ENCODE measurements at places on chromosomes 4 and X. TPM values are rescaled to one million over a fixed set of nuclear protein-coding genes. Genes with fewer than 3 reads are reported as not detected.

SMIM31 gene
- 0.83 TPM for total RNA-seq

ATP1B4 gene
- not detected for total RNA-seq

GRCh38 chr4:150318971-150319370 lies 240.7 kb downstream of the DCLK2 start:
- no peaks in the 10 kb centered on the region for H3K4me1 ChIP-seq
- H3K27ac ChIP-seq, result no peak overlapping the region
- no peak for DNase-seq
- no peaks in the 10 kb centered on the region for H3K27me3 ChIP-seq
- no peak overlapping the region for H3K4me3 ChIP-seq

DNA sequence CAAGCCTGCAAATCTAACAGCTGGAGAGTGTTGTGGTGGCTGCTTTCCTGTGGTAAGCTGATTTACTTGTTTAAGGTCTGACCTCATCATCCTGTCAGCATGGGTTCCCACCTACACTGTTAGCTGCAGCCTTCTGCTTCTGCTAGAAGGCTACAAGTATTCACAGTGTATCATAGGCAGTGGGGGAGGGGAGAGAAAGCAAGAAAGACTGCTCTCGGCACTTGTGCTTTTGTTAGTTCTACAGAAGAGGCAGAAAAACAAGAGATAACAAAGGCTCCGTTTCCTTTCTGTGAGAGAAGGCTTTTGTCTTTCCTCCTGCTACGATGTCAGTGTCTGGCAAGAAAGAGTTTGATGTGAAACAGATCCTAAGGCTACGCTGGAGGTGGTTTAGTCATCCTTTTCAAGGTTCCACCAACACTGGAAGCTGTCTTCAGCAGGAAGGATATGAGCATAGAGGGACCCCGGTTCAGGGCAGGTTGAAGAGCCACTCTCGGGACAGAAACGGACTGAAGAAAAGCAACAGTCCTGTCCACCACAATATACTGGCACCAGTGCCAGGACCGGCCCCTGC lies at the start of gene KLHL4:
KLHL4 (plus strand) TSS at position 232 of the 571 bp plus-strand sequence; CDS start at position 324, 92 bp downstream.
- H3K4me3 ChIP-seq, result peak within 1 kb of the TSS; percentile 29
- no peak within 1 kb of the TSS for H3K27ac ChIP-seq
- no peaks in the 10 kb centered on the region for H3K4me1 ChIP-seq
- H3K27me3 ChIP-seq, result no peaks in the 10 kb centered on the region
- H3K36me3 ChIP-seq, result no peaks in the 10 kb centered on the region

GRCh38 chrX:137052643-137053235 lies 18.9 kb upstream of the GPR101 start:
- no peak for DNase-seq
- H3K4me1 ChIP-seq, result peaks cover 13% of the 10 kb centered on the region
- no peak overlapping the region for H3K27ac ChIP-seq
- H3K4me3 ChIP-seq, result peak overlapping the region; percentile 45
- no peaks in the 10 kb centered on the region for H3K27me3 ChIP-seq

DNA sequence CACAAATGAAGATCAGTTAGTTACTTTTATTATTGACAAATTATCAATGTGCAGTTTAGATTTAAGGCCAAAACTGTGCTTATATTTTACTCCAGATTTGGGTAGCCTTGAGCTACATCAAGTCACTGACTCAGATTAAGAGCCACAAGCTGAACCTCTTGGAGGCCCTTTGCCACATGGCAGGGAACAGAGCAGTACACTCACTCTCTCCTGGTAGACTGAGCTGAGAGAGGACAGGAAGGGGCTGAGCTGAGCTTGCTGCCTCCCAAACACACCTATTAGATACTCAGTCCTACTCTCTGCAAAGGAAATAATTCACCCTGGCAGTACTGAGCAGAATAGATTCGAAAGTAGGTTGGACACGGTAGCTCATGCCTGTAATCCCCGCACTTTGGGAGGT lies 7.8 kb downstream of the STAP1 start:
- H3K36me3 ChIP-seq, result no peaks in the 10 kb centered on the region
- H3K27me3 ChIP-seq, result no peaks in the 10 kb centered on the region
- H3K4me1 ChIP-seq, result no peaks in the 10 kb centered on the region
- H3K4me3 ChIP-seq, result no peak overlapping the region

USP17L17 gene
- total RNA-seq, result not detected

- H3K27me3 ChIP-seq, result no peaks in the 10 kb centered on the region
- no peaks in the 10 kb centered on the region for H3K36me3 ChIP-seq
- no peaks in the 10 kb centered on the region for H3K4me1 ChIP-seq
- DNase-seq, result no peak
- no peak overlapping the region for H3K4me3 ChIP-seq
- no peak overlapping the region for H3K27ac ChIP-seq
Observed at GRCh38 chr4:141047228-141047884, 85.9 kb downstream of the RNF150 start.

DNA sequence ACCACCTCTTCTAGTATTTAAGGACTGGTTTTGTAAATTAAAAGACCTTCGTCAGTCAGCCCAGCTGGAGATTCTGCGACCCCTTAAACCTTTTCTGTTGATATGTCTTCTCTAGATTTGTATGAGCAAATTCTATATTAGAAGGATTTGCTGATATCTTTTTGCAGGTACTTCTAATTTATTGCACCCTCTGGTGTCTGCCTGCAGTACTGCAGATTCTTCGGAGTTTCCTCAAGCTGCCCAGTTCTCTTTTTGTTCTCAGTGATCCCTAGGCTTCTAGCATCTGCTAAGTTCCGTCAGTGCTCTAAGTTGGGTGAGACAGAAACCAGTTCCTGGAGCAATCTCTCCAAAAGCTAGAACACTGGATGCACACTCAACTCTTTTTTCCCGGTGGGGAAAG lies 545.2 kb downstream of the C4orf33 start:
- H3K36me3 ChIP-seq, result no peaks in the 10 kb centered on the region
- H3K4me1 ChIP-seq, result no peaks in the 10 kb centered on the region
- DNase-seq, result no peak
- no peak overlapping the region for H3K4me3 ChIP-seq
- H3K27ac ChIP-seq, result no peak overlapping the region
- no peaks in the 10 kb centered on the region for H3K27me3 ChIP-seq

DNA sequence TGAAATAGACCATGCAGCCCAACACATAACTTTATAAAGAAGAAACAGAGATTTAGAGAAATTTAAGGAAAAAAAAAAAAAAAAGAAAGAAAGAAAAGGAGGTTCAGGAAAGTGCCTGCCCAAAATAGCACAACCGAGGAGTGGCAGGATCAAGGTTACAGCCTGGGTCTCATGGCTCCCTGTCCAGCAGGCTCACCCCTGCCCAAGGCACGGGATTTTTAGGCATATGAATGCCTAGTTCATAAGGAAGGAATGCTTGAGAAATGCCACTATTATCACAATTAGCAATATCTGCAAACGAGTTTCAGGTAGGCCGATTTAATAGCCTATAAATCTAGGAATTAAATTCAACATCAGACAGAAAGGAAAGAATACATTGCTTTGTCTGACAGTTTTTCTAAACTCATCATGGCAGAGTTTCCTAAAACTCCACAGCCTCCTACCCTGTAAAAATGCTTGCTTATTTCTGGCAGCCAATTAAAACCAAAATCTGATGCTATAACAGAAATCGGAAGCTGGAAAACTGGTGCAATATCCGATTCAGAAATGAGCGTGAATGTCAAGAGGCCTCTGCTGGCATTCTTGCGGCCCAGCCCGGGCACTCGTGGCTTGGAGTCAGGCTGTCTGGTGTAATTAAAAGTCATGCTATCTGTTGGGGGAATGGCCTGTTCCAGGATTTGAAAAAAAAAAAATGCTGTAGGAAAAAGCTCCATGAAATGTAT lies 63.5 kb downstream of the GEMIN8 start:
- no peak overlapping the region for H3K27ac ChIP-seq
- no peaks in the 10 kb centered on the region for H3K4me1 ChIP-seq
- no peaks in the 10 kb centered on the region for H3K27me3 ChIP-seq

- H3K36me3 ChIP-seq, result no peaks in the 10 kb centered on the region
- no peaks in the 10 kb centered on the region for H3K4me1 ChIP-seq
- no peaks in the 10 kb centered on the region for H3K27me3 ChIP-seq
- DNase-seq, result no peak
- no peak overlapping the region for H3K27ac ChIP-seq
Observed at GRCh38 chr4:110248100-110248499, 49.7 kb upstream of the ELOVL6 start.

DNA sequence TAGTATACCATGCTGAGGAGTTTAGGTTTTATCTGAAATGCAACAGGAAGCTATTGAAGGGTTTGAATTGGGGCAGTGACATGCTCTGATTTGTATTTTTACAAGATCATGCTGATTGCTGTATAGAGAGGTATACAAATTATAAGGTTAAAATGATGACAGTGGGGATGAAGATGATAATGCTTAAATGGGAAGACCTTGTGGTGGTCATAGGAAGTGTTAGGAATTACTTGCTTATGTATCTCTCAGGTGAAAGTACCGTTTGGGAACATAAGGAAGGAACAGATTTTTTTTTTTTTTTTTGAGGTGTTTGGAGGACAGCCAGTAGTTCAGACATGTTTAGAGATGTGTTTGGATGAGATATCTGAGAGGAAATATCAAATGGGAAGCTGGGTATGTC lies 5.0 kb downstream of the BMP2K start:
- H3K27ac ChIP-seq, result no peak overlapping the region
- H3K27me3 ChIP-seq, result no peaks in the 10 kb centered on the region
- H3K36me3 ChIP-seq, result no peaks in the 10 kb centered on the region
- no peak for DNase-seq

UGT2A1 gene
- not detected for total RNA-seq

PDE6B gene
- total RNA-seq, result 5.5 TPM

PAGE2 gene
- not detected for total RNA-seq

TMEM156 gene
- 0.62 TPM for total RNA-seq

DNA sequence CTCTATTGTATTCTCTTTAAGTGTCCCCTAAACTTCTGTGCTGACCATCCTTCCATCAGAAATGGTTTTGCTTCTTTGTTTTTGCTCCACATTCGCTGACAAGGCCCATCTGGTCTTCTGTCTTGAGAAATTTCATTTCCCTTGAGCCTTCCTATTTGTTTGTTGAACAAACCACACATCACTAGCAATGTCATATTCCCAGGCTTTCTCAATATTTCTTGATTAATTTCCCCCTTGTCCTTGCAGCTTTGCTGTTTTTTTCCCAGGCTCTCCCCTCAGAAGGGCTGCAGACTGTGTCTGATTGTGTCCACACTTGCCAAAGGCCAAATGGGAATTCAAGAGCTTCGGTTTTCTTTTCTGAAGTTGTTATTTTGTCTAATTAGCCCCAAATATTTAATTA lies 158.9 kb downstream of the MID1IP1 start:
- no peak overlapping the region for H3K27ac ChIP-seq
- H3K4me3 ChIP-seq, result no peak overlapping the region
- H3K27me3 ChIP-seq, result no peaks in the 10 kb centered on the region
- no peaks in the 10 kb centered on the region for H3K36me3 ChIP-seq

ZMAT1 gene
- total RNA-seq, result 10.0 TPM

SPON2 gene
- 32.0 TPM for total RNA-seq

GRIA3 gene
- total RNA-seq, result 0.47 TPM

JCHAIN gene
- total RNA-seq, result 191 TPM

GRCh38 chrX:116290359-116290758 lies 119.8 kb downstream of the AGTR2 start:
- H3K36me3 ChIP-seq, result no peaks in the 10 kb centered on the region
- no peaks in the 10 kb centered on the region for H3K4me1 ChIP-seq
- H3K27ac ChIP-seq, result no peak overlapping the region
- DNase-seq, result no peak

GRCh38 chrX:14363728-14364127 lies 165.6 kb upstream of the GLRA2 start:
- H3K36me3 ChIP-seq, result no peaks in the 10 kb centered on the region
- DNase-seq, result no peak
- no peak overlapping the region for H3K27ac ChIP-seq
- no peak overlapping the region for H3K4me3 ChIP-seq
- H3K27me3 ChIP-seq, result no peaks in the 10 kb centered on the region
- no peaks in the 10 kb centered on the region for H3K4me1 ChIP-seq

GRCh38 chr4:176575141-176575730 lies 217.5 kb downstream of the VEGFC start:
- H3K36me3 ChIP-seq, result no peaks in the 10 kb centered on the region
- no peak for DNase-seq
- no peaks in the 10 kb centered on the region for H3K27me3 ChIP-seq
- no peaks in the 10 kb centered on the region for H3K4me1 ChIP-seq
- H3K27ac ChIP-seq, result no peak overlapping the region
- no peak overlapping the region for H3K4me3 ChIP-seq

PHEX gene
- 2.7 TPM for total RNA-seq

GLOD5 gene
- total RNA-seq, result 0.95 TPM

SSX4 gene
- not detected for total RNA-seq

GRCh38 chr4:52203351-52203750 lies 152.2 kb downstream of the SPATA18 start:
- H3K27me3 ChIP-seq, result no peaks in the 10 kb centered on the region
- no peak overlapping the region for H3K4me3 ChIP-seq
- no peak for DNase-seq
- no peaks in the 10 kb centered on the region for H3K4me1 ChIP-seq
- no peaks in the 10 kb centered on the region for H3K36me3 ChIP-seq

PLAC1 gene
- not detected for total RNA-seq

DNA sequence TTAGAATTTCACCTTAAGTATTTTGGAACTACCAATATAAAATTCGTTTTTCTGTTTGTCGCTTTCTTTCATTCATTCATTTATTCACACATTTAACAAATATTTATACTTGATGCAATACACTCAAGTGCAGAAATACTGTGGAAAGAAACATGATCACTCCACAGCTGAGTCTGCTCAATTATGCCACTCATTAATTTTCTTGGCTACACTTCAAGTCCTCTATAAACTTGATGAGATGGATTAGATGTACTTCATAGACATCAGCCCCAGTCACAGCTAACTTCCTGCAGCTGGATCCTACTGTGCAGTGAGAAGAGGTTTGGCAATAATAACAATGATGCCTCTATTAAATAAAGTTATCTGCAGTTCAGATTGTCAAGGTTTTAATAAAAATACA lies 208.1 kb downstream of the PDGFC start:
- H3K4me3 ChIP-seq, result no peak overlapping the region
- no peaks in the 10 kb centered on the region for H3K27me3 ChIP-seq
- no peaks in the 10 kb centered on the region for H3K4me1 ChIP-seq
- no peaks in the 10 kb centered on the region for H3K36me3 ChIP-seq
- no peak overlapping the region for H3K27ac ChIP-seq

GRCh38 chr4:2723751-2724150 lies 32.4 kb downstream of the TNIP2 start:
- no peaks in the 10 kb centered on the region for H3K27me3 ChIP-seq
- H3K36me3 ChIP-seq, result peaks cover 50% of the 10 kb centered on the region
- H3K27ac ChIP-seq, result no peak overlapping the region
- no peak for DNase-seq

ITGB1BP2 gene
- 1.4 TPM for total RNA-seq

DNA sequence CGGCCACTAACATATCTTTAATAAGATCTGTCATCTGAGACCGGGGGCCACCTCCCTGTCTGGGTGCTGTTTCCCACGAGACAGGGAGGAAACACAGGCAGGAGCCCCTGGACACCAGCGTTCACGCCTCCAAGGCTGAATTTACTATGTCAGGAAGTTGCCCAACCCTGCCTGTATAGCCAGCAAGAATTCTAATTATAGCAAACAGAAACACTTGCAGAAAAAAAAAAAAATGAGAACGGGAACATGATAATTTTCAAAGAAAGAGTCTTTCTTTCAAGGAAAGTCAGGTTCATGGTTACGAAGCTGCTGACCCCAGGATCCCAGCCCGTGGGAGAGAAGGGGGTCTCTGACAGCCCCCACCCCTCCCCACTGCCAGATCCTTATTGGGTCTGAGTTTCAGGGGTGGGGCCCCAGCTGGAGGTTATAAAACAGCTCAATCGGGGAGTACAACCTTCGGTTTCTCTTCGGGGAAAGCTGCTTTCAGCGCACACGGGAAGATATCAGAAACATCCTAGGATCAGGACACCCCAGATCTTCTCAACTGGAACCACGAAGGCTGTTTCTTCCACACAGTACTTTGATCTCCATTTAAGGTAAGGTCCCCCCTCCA lies at the start of gene IL3RA:
IL3RA (plus strand) TSS at position 455 of the 613 bp plus-strand sequence. CDS start 4,981 bp downstream, outside the sequence.
- no peaks in the 10 kb centered on the region for H3K36me3 ChIP-seq
- no peaks in the 10 kb centered on the region for H3K27me3 ChIP-seq
- peaks cover 7% of the 10 kb centered on the region for H3K4me1 ChIP-seq
- peak within 1 kb of the TSS; percentile 69 for H3K27ac ChIP-seq
- DNase-seq, result peak; percentile 66
